ENCODE measurements at places on chromosomes 7 and 10. TPM values are rescaled to one million over a fixed set of nuclear protein-coding genes. Genes with fewer than 3 reads are reported as not detected.

The EVX1 gene
- total RNA-seq: not detected

DNA sequence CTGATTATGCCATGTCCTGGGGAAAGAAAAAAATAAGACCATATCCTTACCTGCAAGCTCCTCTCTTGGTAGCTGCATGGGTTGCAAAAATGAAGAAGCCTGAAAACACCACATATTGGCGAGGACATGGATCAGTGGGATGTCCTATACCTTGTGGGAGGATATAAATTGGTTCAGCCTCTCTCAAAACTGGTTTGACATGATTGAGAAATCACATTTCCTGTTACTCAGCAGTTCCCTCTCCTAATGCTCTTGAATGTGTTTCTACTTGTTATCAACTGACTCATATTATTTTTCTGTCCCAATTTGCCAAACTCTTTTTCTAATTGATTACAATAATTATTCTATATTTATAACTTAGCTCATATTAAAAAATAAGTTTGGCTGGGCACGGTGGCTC is 380.2 kb downstream of the EXOC4 start:
- no peak for DNase-seq

DNA sequence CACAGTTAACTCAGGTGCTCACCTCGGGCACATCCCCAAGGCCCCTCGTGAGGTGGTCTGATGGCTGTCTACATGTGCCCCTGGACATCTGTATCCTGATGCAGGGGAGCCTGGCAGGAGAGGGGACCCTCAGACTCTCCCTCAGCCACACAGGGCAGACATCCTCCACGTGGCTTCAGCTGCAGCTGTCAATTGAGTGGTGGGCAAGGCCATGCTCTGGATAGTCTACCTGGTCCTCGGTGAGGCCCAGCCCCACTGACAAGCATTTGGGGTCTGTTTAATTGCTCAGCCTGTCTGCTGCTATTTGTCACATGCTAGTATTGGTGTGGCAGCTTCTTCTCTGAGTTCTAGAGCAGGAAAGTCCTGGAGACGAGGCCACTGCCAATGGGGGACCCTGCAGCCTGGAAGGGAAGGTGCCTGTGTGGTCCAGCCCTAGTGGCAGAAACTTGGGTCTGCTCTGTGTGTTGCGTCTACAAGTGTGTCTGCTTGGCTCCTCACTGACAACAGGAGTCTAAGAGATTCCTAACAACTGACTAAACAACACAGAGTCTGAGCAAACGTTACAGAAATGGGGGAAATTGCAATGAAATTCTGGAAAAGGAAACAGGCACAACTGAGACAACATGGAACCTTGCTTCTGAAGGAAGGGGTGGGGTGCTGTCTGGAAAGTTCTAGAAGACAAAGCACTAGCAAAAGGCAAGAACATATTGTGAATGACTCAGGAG is 59.3 kb upstream of the IGFBP3 start:
- DNase-seq: no peak

- no peak for DNase-seq
Measured at GRCh38 chr10:983401-983800, 4.8 kb upstream of the GTPBP4 start.

DNA sequence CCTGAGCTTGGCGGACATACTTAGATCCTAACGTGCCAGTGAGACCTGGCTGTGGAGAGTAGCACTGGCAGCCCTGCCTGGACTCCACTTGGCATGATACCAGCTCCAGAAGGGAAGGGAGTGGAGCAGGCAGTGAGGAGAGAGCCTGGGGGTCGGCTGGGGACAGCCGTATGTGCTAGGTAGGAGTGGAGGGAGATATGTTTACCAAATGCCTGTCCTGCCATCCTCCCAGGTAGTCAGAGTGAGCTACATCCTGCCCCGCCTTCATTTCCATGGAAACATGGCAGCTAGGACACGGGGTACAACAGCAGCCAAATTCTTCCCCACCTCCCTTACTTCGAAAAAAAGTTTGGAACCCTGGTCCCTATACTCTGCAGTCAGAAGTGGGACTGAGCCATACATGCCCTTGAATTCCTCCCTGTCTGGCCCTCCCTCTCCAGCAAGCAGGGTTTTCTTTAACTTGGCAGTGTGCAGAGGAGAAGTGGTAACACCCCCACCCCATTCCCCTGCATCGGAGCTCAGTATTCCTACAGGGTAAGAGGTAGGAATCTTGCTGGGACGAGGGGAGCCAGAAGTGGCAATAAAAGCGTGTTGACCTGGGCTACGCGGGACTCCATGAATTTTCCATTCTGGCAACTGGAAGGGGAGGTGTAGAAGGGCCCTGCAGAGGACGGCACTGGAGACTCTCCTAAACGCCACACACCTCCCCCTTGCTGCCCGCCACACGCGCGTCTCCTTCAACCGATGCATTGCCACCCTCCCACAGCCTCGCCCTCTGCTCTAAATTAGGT is 20.0 kb upstream of the SMO start:
- no peak for DNase-seq

- DNase-seq: peak; percentile 64
Measured at GRCh38 chr10:118835682-118836326, 81.0 kb upstream of the CACUL1 start.

The MACROH2A2 gene
- 42.7 TPM for total RNA-seq

- DNase-seq: peak; percentile 72
Measured at GRCh38 chr7:2260820-2261219, 18.8 kb downstream of the NUDT1 start.

DNA sequence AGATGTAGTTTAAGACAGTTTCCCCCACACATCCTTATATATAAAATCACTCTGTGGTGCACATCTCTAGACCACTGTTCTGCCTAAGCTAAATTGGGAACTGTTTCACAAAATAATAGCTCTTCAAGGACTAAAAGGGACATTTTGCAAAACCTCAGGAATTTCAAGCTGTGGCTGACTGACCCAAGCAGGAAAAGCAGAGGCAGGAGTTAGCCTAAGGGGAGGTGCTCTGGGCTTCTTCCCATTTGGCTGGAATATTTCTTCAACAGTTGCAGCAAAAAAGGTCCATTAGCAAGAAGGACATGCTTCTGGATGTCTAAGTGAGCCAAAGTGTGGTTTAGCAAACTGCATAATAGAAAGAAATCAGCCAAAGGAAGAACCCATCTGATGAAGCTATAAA is 551.2 kb upstream of the ANKRD30A start:
- no peak for DNase-seq

- DNase-seq: no peak
Measured at GRCh38 chr10:131748831-131749766, 151.7 kb upstream of the PPP2R2D start.

The ZNF485 gene
- 3.6 TPM for total RNA-seq

DNA sequence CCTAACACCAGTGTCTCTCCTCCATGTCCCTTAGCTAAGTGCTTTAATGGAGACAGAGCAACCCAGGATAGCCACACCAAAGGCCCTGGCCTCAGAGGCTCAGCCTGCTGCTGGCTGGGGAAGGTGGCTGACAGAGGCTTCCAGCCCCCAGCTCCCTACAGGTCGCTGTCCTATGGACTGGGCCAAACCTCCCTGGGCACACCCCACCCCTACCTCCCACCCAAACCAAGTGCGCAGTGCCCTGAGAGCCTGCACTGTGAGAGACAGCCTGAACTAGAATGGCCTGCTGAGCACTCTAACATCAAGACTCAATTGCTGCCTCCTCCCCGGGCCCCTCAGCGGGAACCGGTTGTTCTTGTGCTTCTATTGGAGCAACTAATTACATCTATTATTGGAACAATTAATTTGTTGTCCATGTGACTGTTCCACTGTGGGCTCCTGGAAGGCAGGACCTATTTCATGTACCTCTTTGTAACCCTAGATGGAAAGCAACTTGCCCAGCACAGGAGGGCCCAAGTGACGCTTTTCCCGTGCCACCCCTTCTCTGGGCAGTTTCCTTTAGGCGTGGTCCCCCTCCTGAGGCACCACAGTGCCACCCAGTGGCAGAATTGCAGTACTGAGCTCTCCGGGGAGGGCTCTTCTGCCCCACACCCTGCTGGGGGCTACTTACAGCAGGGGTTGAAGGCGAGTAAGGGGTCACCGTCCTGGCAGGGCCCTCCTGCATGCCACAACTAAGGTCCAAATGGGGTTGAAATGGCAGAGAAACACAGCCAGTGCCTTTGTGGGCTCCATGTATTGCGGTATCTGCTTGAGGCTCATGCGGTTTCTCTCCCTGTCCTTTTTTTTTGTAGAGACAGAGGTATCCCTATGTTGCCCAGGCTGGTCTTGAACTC is 63.7 kb upstream of the WAPL start:
- DNase-seq: peak; percentile 59

- no peak for DNase-seq
Measured at GRCh38 chr10:96794836-96795733, 37.0 kb upstream of the LCOR start.

The HTR7 gene
- total RNA-seq: 23.6 TPM

The DLD gene
- total RNA-seq: 127 TPM

DNA sequence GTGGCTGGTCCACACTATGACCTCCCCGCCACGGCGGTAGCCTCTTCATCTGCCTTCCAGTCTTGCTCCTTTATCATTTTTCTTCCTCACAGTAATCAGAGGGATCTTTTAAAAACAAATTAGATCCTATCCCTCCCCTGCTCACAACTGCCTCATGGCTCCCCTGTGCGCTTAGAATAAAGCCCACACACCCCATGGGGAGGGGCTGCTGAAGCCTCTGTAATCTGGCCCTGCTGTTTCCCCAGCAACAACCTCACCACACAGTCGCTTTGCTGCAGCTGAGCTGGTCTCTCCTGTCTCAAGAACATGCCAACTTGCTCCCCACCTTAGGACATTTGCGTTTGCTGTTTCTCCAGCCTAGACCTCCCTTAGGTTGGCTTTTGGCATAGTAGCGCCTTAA is 41.0 kb downstream of the SP8 start:
- DNase-seq: no peak

- DNase-seq: no peak
Measured at GRCh38 chr10:26844396-26844975, 16.3 kb downstream of the ABI1 start.

DNA sequence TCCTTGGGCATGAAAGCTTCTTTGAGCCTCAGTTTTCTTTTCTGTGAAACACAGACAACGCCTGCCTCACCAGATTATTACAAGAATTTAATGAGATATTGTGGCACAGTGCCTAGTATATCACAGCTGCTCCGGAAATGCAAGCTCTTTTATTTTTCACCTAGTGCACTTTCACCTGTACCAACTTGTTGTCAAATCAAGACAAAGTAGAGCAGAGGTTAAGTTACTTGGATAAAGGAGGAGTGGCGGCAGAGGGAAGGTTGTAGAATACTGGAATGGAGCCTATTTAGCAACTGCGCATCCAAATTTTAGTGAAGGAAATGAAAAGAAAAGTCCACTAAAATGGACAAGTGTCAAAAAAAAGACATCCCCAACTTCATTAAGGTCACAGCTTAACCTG is 54.9 kb upstream of the RHOBTB1 start:
- no peak for DNase-seq

- DNase-seq: no peak
Measured at GRCh38 chr7:29793507-29793906, 12.8 kb upstream of the WIPF3 start.

- DNase-seq: no peak
Measured at GRCh38 chr7:139845443-139845805, 16.4 kb downstream of the TBXAS1 start.

All from H4 (cell line).